Thymus (tissue), 14 donors: ENCODE measurements at places on chromosomes 7 and 10. TPM values are rescaled to one million over a fixed set of nuclear protein-coding genes. Genes with fewer than 3 reads are reported as not detected.

- H3K27me3 ChIP-seq: no peaks in the 10 kb centered on the region
- no peaks in the 10 kb centered on the region for H3K4me1 ChIP-seq
- H3K36me3 ChIP-seq: no peaks in the 10 kb centered on the region
- no peak overlapping the region for H3K4me3 ChIP-seq
- no peak for DNase-seq
- H3K27ac ChIP-seq: no peak overlapping the region
Measured at GRCh38 chr10:34045571-34046190, 711.2 kb upstream of the NRP1 start.

- DNase-seq: no peak
- no peaks in the 10 kb centered on the region for H3K36me3 ChIP-seq
- no peak overlapping the region for H3K4me3 ChIP-seq
- H3K27me3 ChIP-seq: no peaks in the 10 kb centered on the region
- no peak overlapping the region for H3K27ac ChIP-seq
- H3K4me1 ChIP-seq: no peaks in the 10 kb centered on the region
Measured at GRCh38 chr10:90317172-90317571, 540.7 kb downstream of the HTR7 start.

DNA sequence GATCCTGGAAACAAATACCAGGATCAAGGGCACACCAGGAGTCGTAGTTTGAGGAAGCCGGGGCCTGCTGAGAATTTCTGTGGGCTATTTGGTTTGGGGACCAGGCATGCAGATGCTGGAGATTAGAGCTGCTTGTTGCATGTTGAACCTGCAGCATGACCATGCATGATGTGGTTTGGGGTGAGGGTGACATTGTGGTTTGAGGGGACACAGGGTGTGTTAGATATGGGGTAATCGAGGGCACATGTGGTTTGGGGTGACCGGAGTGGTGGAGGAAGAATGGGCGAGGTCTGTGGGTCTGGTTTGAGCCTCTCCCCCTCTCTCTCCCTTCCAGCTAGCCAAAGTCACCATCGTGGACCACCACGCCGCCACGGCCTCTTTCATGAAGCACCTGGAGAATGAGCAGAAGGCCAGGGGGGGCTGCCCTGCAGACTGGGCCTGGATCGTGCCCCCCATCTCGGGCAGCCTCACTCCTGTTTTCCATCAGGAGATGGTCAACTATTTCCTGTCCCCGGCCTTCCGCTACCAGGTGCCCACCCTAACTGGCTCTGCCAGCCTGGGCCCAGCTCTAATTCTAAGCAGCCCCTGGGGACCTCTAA, 10.2 kb downstream of the NOS3 start:
- no peak overlapping the region for H3K4me3 ChIP-seq
- no peaks in the 10 kb centered on the region for H3K36me3 ChIP-seq
- no peak overlapping the region for H3K27ac ChIP-seq
- DNase-seq: no peak
- H3K27me3 ChIP-seq: peaks cover 25% of the 10 kb centered on the region

CHCHD2 gene
- 550 TPM for total RNA-seq

SRRT gene
- 74.2 TPM for total RNA-seq

DNA sequence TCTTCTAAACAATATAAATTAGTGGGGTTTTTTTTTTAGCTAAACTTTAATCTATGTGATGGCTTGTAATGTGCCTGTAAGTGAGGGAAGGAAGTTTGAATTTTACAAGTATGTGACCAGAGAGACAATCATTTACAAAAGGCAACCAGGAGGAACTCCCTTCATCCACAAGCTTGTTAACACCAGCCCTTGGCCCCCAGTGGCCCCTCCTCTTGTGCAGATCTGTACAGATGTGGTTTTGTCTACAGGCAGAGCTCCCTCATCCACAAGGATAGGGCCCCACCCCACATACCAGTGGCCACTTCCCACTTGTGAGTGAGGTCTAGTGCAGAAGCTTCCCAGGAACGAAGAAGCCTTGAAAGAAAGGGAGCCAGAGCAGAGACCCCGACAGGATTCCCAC, 234.1 kb upstream of the KMT2E start:
- no peaks in the 10 kb centered on the region for H3K4me1 ChIP-seq
- H3K27me3 ChIP-seq: no peaks in the 10 kb centered on the region
- DNase-seq: no peak

- H3K4me1 ChIP-seq: peaks cover 28% of the 10 kb centered on the region
- peaks cover 6% of the 10 kb centered on the region for H3K27me3 ChIP-seq
- no peak for DNase-seq
- no peaks in the 10 kb centered on the region for H3K36me3 ChIP-seq
- no peak overlapping the region for H3K4me3 ChIP-seq
- no peak overlapping the region for H3K27ac ChIP-seq
Measured at GRCh38 chr7:131103997-131104396, 223.7 kb upstream of the MKLN1 start.

DNA sequence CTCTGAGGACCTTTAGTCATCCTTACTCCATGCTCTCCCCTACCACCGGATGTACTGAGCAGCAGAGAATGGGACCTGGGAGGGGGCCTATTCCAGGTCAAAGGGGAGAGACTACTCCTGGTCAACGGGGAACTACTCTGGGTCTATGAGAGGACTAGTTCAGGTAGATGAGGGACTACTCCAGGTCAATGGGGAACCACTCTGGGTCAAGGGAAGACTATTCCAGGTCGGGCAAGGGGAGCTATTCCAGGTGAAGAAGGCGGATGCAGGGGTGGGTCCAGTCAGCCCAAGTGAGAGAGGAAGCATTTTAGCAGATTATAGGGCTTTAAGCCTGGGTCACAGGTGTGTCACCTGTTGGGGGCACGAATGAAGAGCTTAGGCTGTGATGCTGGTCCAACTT, 35.4 kb downstream of the CCM2 start:
- peaks cover 54% of the 10 kb centered on the region for H3K36me3 ChIP-seq
- no peak for DNase-seq
- H3K4me1 ChIP-seq: peaks cover 17% of the 10 kb centered on the region

ABI1 gene
- 62.3 TPM for total RNA-seq

DNA sequence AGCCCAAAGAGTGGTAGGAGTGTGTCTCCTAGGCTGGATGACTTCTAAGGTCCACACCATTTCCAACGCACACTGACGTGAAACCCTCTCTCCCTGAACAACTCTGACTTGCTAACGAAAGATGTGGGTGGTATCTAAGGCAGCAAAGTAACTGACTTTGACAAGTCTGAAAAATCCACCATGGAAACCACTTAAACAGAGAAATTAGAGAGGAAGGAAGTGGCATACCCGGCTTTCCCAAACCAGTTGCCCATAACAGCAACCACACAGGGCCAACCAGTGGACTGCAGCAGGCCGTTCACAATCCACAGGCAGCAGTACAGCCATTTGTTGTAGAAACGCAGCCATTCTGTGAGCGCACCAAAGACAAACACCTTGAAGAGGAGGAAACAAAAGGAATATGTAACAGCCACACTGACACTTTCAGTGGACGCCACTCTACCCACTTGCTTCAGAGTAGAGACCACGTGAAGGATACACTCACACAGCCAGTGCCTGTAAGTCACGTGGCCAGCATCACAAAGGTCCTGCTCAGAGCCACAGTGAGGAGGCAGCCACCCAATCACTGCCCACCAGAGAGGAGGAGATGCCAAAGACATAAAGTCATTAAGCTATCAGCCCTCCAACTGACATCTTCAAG, 39.8 kb downstream of the SLC37A3 start:
- no peaks in the 10 kb centered on the region for H3K27me3 ChIP-seq
- no peaks in the 10 kb centered on the region for H3K4me1 ChIP-seq

DNA sequence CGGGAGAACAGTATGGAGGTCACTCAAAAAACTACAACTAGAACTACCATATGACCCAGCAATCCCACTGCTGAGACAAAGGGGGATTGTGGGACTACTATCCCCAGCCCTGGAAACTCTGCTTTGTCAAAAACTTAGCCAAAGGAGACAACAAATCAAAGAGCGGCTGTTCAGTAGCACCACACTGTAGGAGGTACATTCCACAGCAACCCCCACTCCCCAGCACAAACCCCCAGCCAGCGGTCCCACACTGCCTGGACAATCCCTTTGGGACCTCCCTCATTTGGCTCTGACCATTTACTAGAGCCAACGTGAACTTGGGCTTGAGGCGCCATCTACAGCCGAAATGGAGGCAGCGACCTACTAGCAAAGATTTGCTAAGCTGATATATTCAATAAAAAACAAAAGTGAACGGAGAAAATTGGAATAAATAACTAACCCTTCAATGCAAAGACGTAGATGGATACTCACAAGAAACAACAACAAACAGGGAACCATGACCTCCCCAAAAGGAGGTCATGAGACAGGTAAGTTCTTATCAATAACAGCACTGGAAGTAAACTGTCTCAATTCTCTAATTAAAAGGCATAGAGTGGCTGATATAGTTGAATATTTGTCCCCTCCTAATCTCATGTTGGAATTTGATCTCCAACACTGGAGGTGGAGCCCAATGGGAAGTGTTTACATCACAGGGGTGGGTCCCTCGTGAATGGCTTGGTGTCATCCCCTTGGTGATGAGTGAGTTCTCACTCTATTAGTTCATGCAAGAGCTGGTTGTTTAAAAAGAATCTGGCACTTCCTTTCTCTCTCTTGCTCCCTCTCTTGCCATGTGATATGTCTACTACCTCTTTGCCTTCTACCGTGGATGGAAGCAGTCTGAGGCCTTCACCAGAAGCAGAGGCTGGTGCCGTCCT, 119.0 kb upstream of the KCNMA1 start:
- H3K27me3 ChIP-seq: peaks cover 2% of the 10 kb centered on the region
- H3K27ac ChIP-seq: no peak overlapping the region
- H3K36me3 ChIP-seq: no peaks in the 10 kb centered on the region

CLEC2L gene
- total RNA-seq: 2.6 TPM

GRCh38 chr10:35668865-35669650, 27.0 kb upstream of the FZD8 start:
- DNase-seq: no peak
- H3K27ac ChIP-seq: no peak overlapping the region
- no peaks in the 10 kb centered on the region for H3K36me3 ChIP-seq
- no peaks in the 10 kb centered on the region for H3K27me3 ChIP-seq
- no peak overlapping the region for H3K4me3 ChIP-seq

GIMAP5 gene
- 39.3 TPM for total RNA-seq

GRCh38 chr7:130441408-130441869, 623 bp upstream of the CEP41 start:
- no peaks in the 10 kb centered on the region for H3K36me3 ChIP-seq
- no peak for DNase-seq
- H3K4me1 ChIP-seq: peaks cover 35% of the 10 kb centered on the region
- H3K4me3 ChIP-seq: peak overlapping the region; percentile 87
- peak overlapping the region; percentile 93 for H3K27ac ChIP-seq

GRCh38 chr7:17934612-17935240, 5.6 kb downstream of the SNX13 start:
- H3K4me3 ChIP-seq: no peak overlapping the region
- H3K36me3 ChIP-seq: peaks cover 2% of the 10 kb centered on the region
- H3K27me3 ChIP-seq: no peaks in the 10 kb centered on the region
- H3K27ac ChIP-seq: no peak overlapping the region
- H3K4me1 ChIP-seq: peaks cover 12% of the 10 kb centered on the region

- no peaks in the 10 kb centered on the region for H3K27me3 ChIP-seq
- no peak for DNase-seq
- H3K4me1 ChIP-seq: peaks cover 8% of the 10 kb centered on the region
- no peak overlapping the region for H3K4me3 ChIP-seq
Measured at GRCh38 chr7:25970356-25970755, 181.6 kb upstream of the NFE2L3 start.

DNA sequence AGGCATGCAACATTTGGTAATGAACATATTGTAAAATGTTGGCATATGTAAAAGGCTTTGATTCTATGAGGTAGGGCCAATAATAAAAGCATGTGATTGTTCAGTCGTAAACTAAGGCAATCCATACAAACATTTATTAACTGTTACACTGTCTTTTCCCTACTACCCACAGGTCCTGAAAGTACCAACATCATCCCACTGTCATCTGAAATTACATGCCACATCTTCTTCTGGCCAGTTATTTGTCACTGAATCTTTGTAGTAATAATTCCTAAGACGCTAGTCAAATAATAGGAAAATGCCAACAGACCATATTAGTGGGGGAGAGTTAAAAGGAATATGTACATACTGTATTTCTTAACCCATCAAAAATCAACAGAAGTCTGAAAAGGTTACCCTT, 27.2 kb downstream of the DNAJC1 start:
- H3K36me3 ChIP-seq: no peaks in the 10 kb centered on the region
- H3K4me1 ChIP-seq: no peaks in the 10 kb centered on the region
- no peak overlapping the region for H3K27ac ChIP-seq
- no peaks in the 10 kb centered on the region for H3K27me3 ChIP-seq
- H3K4me3 ChIP-seq: no peak overlapping the region

DNA sequence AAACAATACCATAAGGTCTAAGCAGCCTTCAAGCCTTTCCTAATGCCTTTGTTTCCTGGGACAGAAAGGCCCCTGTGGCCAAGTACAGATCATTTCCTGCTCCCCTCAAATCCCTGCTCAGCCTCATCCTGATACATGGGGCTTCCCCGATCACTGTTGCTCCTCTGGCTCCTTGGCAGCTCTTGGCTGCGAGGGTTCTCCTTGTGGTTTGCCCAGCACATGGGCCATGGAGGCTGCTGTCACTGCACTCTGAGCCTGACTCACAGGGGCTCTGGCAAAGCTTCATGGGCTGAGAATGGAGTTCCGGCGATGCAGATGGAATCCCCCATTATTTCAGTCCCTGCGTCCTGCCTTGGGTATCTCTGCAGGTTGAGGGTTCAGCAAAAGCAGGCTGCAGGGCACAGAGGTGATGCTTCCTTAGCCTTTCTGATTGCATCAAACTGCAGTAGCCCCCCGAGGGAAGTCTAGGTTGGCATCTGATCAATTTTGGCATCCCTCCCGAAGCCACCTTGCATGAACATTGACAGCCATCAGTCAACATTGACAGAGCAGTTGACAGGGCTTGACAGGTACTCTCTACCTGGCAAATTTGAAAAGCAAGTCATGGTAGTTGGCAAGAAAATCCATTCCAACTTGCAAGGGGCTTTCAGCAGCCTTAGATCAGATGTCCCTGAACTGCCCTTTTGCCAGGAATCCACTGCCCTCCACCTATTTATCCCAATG, 168.6 kb downstream of the GFRA1 start:
- no peaks in the 10 kb centered on the region for H3K27me3 ChIP-seq
- H3K36me3 ChIP-seq: no peaks in the 10 kb centered on the region
- DNase-seq: no peak
- H3K4me1 ChIP-seq: no peaks in the 10 kb centered on the region
- H3K27ac ChIP-seq: no peak overlapping the region

DNA sequence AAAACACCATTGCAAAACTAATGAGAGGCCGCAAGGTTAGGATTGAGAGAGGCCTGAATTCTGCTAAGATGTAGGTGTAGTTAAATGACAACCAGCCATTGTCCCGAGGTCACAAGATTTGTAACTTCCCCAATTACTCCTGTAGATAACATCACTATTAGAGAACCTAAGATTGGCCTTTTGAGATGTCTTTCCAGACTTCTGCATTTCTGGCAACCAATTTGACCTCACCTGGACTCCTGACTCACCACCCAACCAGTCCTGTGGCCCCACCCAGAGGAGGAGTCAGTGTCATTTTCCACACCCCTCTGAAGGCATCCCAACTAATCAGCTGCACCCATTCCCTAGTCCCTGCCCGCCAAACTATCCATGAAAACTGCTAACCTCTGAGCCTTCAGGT, 115.7 kb downstream of the PRKAG2 start:
- H3K27me3 ChIP-seq: no peaks in the 10 kb centered on the region
- no peak overlapping the region for H3K4me3 ChIP-seq
- H3K4me1 ChIP-seq: peaks cover 3% of the 10 kb centered on the region
